ENCODE measurements at places on chromosomes 11 and 22.
A peak's percentile ranks its signal among the peaks of the same experiment; 100 is the strongest.

- DNase-seq, result no peak
Observed at GRCh38 chr11:117180020-117180419, 1.5 kb downstream of the SIDT2 start.

- DNase-seq, result no peak
Observed at GRCh38 chr11:92386577-92386976, 162.0 kb downstream of the FAT3 start.

GRCh38 chr11:132052904-132053303 lies 682.5 kb downstream of the NTM start:
- DNase-seq, result no peak

DNA sequence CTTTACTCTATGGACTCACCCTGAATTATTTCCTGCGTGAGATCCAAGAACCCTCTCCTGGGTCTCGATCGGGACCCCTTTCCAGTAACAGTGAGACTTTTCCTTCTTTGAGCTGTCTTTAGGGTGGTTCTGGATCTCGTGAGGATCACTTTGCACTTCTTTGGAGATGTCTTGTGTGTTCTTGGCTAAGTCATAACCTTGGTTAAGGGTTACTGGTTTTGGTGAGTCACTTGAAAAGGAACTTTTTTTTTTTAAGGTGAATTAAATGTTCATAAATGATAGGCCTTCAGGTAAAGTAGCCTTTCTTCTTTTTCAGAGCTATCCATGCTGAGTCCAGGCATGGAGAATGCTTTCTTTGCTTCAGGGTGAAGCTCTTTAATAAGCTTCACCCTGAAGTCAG lies 19.4 kb upstream of the GSTP1 start:
- no peak for DNase-seq

DNA sequence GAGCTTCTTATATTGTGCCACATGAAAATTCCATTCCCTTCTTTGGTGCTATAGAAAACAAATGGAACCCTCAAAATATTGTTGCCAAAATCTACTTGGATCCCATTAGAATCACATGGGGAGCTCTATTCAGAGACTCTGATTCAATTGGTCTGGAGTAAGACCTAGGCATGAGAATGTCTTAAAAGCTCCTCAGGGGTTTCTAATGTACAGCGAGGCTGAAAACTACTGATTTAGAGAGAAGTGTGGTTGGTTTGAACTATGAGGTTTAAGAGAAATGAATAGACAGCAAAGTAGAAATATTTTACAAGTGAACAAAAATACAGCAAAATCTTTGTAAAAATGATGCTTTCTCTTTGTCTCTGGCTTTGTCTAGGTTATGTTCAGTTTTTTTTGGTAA lies 514.7 kb downstream of the CNTN5 start:
- no peak for DNase-seq

DNA sequence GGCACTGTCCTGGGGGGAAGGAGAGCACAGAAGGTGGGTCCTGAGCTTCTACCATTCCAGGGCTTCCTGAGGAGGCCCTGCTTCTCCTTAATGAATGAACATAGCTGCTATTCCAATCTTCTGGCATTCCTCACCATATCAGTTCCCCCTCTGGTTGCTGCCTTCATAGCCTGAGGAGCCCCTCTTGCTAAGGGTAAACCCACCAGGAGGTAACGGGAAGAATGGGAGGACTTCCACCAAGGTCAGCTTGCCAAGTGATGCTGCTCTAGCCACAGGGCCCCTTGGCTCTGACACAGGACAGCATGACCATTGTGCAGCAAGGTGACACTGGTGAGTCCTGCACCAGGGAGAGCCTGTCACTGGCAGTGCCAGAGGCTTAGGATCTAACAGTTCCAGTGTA lies 1022.5 kb downstream of the TBC1D22A start:
- no peak for DNase-seq

GRCh38 chr22:42927966-42928365 lies 70.9 kb upstream of the ARFGAP3 start:
- no peak for DNase-seq

DNA sequence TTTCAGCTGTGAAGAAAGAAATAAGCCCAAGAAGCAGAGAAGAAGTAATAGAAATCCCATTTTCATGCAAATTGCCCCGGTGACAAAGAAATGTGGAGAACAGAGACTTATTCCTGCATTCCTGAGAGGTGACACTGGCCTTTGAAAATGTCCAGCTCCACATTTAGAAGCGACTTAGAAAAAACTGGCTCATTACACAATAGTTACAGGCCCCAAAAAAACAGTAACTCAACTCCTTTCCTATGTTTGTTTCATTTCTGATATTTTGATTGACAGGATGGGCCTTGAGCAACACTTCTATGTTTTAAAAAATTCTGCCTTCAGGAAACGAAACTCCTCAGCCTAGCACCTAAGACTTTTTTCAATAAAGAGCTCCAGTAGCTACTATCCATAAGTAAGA lies 726.9 kb upstream of the TENM4 start:
- peak; percentile 12 for DNase-seq

- peak; percentile 94 for DNase-seq
Observed at GRCh38 chr11:125517116-125517770, 21.2 kb upstream of the FEZ1 start.

- DNase-seq, result no peak
Observed at GRCh38 chr11:46345131-46345597, 2.1 kb upstream of the DGKZ start.

DNA sequence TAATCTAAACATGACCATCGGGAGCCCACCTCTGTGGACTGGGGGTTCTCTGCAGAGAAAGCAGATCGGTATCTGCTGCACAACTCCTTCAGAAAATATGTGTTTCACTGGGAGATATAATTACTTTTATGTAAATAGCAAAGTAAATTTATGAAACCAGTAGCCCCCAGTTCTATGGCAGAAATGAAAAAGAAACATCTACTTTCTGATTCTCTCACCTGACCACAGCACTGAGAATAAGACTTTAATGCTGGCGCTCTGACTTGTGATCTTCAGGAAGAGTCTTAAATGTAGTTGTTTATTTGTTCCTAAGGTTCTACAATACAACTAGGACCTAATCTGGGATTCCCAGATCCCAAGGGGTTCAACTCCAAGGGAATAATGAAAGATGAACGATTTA lies 518.0 kb downstream of the DLG2 start:
- DNase-seq, result no peak

- DNase-seq, result peak; percentile 71
Observed at GRCh38 chr11:96054870-96055705, 131.2 kb upstream of the MTMR2 start.

DNA sequence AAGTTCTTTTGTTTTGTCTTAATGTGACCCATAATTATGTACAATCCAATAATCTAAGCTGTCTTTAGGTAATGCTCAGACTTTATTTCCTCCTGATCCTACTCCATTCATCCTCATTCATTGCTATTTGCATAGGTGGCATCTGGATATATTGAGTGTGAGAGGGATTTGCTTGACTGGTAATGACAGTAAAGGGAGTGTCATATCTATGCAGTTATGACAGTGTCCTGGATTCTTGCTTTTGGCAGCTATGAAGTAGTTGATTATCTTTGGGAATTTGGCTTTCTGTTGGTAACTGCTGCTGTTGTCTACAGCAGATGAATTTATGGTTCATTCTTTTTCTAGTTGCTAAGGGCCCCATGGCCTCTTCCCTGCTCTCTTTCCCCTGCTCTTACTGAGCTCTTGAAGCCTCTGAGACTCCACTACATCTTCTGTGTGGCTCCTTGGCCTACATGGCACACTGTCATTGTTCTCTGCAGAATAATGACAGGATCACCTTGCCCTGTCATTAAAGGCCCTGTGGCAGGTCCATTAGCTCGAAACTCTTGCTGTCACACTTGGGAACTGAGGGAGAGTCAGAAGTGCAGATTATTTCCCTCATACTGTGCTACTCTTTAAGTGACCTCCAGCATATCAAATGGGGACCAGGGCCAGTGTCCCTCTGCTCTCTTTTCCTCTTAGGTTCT lies 20.1 kb upstream of the ACAT1 start:
- no peak for DNase-seq

- DNase-seq, result peak; percentile 63
Observed at GRCh38 chr11:3840004-3840869, 522 bp downstream of the RHOG start.

- no peak for DNase-seq
Observed at GRCh38 chr22:25702040-25702439, 39.9 kb upstream of the MYO18B start.

DNA sequence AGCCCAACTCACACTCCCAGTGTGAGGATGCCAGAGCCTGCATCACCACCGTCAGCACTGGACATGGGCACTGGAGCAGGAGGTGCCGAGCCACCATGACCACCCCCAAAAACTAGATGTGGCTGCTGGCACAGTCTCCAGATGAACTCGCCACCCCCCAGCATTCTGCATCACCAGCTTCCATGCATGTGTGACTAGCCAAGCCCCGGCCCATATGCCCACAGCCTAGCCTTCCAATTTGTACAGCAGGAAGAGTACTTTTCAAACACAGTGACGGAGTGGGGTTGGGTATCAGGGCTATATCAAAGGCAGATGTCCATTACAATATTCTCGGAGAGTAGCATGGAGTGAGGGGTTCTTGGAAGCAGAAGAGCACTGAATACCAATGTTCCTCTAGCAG lies 62.9 kb downstream of the SMCO4 start:
- no peak for DNase-seq

- DNase-seq, result no peak
Observed at GRCh38 chr11:127919206-127920000, 668.0 kb downstream of the ETS1 start.

DNA sequence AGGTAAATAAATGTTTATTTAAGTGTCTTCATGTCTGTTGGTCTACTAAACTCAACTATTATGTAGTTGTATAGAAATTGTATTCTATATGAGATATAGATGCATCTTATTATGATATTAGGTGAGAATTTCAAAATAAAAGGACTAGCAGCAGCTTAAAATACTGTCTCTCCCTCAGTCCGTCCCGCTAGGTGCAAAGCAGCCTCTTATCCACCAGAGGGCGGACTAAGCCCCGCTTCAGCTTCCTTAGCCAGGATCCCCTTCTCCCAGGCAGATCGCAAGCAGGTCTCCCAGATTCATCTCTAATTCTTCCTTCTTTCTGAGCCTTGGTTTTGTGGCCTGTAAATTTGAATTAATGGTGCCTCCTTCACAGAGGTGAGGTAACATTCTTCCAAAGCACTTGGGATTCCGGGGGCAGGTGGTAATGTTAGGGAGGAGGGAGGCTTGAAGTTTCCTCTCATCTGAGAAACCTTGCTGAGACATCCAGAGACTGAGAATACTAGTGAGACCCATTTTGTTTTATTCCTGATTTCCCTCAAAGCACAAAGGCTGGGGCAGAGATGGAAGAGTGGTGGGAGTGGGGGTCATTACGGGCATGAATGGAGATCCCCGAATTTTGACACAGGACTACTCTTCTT lies 13.5 kb upstream of the INSC start:
- DNase-seq, result peak; percentile 57

- no peak for DNase-seq
Observed at GRCh38 chr11:63599211-63600122, 14.8 kb downstream of the PLAAT3 start.

DNA sequence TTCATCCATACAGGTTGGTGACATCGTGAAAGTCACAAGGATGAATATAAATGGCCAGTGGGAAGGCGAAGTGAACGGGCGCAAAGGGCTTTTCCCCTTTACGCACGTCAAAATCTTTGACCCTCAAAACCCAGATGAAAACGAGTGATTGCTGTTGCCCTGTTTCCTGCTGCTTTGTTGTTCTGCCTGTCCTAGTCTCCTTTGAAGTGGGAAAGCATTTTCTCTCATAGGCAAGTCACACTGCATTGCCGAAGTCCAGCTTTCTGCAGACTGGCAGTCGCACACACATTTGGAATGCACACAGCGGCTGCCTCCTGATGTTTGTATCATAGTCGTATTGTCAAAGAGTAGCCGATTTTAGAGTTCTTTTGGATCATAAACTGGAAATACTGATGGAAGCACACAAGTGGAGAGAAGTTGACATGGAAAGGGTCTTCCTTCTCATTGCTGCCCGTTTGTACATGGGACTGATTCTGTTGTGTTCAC lies 17.3 kb upstream of the AIFM3 start:
- no peak for DNase-seq

DNA sequence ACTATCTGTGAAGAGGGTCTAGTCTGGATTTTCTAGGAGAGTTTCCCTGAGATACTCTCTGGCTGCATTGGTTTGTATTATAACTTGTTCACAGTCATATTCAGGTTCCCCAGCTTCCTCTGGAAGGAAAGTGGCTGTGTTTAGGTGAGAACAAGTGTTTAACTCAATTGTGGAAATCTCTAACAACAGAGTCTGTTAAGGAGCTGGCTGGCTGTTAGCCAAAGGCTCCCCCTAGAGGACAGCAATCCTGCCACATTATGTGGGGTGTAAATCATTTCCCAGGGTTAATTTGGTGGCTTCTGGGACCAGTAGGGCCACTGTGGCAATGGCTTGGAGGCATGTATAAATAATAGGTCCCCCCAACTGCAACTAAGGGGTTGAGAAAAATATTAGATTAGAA lies 18.4 kb downstream of the MS4A6E start:
- no peak for DNase-seq

- DNase-seq, result no peak
Observed at GRCh38 chr11:67648140-67648795, 2.3 kb downstream of the ACY3 start.

- DNase-seq, result no peak
Observed at GRCh38 chr11:95688501-95689222, 100.9 kb downstream of the FAM76B start.

DNA sequence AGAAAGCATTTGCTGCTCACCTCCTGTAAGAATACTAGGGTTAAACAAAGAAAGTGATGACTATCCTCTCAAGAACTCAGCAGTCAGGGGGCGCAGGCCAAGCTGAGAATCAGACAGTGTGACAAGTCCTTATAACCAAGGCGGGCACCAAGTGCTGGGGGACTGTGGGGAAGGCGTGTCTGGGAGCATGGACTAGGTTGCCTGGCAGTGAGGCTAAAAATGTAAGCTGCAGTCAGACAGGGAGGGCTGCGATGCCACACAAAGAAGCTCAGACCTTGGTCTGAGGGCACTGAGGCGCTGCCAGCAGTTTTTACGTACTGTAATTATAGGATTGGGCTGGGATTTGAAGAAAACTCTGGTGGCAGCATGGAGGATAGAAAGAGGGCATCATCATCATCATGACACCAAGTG lies 73.7 kb downstream of the FLI1 start:
- no peak for DNase-seq

GRCh38 chr11:115306689-115307088 lies 197.5 kb downstream of the CADM1 start:
- no peak for DNase-seq

DNA sequence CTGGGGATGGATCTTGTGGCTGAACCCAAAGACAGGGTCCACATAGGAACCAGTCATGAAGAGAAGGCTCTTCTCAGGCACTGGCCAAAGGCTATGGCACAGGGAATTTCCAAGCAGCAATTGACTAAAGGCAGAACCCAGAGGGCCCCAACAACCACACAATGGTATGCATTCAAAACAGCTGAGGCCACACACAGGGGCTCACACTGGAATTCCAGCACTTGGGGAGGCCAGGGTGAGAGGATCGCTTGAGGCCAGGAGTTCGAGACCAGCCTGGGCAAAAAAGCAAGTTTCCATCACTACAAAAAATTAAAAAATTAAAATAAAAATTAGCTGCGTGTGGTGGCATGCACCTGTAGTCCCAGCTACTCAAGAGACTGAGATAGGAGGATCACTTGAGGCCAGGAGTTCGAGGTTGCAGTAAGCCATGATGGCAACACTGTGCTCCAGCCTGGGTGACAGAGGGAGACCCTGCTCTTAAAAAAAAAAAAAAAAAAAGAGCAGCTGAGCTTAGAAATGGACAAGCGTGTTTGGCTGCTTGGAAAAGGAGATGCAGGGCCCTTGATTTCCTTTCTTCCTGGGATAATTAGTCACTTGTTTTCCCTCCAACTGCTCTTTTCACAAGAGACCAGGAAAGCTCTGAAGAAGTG lies 44.6 kb downstream of the MYH9 start:
- DNase-seq, result no peak
